ENCODE measurements at places on chromosomes 2 and 18.

- no peak for DNase-seq
Measured at GRCh38 chr2:218734190-218734975, 23.7 kb downstream of the TTLL4 start.

- DNase-seq = no peak
Measured at GRCh38 chr2:107615039-107615438, 211.7 kb upstream of the RGPD4 start.

- DNase-seq = no peak
Measured at GRCh38 chr2:102080451-102081242, 61.9 kb upstream of the IL1R1 start.

GRCh38 chr2:119256582-119256921, 32.9 kb downstream of the STEAP3 start:
- DNase-seq = no peak

GRCh38 chr2:60306267-60306861, 247.1 kb downstream of the BCL11A start:
- DNase-seq = no peak

Measured in cortex of kidney (tissue), 1 donor.